ENCODE measurements at places on chromosomes 3 and 15.

DNA sequence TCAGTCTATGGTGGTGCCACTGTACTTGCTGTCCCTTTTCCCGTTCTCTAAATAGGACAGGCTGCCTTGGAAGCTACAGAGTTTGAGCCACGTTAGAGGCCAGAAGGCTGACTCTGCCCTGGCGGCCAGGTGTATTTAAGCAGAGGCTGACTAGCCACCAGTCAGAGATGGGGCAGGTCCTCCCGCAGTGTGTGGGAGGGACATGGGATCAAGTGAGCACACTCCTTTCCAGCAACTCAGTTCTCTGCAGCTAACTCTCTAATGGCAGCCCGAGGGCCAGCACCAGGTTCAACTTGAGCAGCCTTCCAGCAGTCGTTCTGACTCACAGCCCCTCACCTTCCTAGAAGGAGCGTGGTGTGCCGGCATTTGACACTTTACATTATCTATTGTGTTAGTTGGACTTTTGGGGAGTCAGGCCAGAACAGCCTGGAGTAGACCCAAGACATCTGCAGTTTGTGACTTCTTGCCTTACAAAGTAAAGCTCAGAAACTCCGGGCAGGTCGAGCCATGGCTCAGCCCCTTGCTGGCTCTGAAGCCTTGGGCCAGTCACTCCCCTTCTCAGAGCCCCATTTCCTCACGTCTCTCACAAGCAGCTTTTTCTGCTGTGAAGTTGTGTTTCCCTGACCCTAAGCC lies 46.7 kb upstream of the MYZAP start:
- DNase-seq: no peak

- no peak for DNase-seq
Observed at GRCh38 chr15:101050623-101051290, 131.6 kb downstream of the LRRK1 start.

DNA sequence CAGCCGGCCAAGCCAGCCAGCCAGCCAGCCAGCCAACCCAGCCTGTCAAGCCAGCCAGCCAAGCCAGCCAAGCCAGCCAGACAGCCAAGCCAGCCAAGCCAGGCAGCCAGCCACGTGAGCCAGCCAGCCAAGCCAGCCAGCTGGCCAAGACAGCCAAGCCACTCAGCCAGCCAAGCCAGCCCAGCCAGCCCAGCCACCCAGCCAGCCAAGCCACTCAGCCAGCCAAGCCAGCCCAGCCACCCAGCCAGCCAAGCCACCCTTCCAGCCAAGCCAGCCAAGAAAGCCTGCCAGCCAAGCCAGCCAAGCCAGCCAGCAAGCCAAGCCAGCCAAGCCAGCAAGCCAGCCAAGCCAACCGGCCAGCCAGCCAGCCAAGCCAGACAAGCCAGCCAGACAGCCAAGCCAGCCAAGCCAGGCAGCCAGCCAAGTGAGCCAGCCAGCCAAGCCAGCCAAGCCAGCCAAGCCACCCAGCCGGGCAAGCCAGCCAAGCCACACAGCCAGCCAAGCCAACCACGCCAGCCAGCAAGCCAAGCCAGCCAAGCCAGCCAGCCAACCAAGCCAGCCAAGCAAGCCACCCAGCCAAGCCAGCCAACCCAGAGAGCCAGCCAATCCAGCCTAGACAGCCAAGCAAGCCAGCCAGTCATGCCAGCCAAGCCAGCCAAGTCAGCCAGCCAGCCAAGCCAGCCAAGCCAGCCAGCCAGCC lies 199.5 kb downstream of the GOLGA6L6 start:
- DNase-seq: no peak

DNA sequence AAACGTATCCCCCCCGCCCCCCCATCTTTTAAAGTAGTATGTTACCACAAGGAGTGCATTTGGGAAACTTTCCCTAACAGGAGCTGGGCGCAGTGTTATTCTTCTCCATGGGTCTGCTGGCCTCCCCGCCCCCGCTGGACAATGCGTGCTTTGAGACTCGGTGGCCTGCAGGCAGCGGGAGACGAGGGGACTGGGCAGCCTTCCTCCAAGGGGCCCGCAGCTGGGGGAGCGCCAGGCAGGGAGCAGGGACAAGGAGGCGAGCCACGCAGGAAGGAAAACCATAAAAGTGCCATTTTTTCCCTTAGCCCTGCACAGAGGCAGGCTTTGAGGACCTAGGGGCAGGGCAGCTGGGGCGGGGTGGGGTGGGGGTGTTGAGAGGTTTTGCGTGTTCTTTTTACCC lies 14.1 kb downstream of the SOX2 start:
- DNase-seq: no peak

DNA sequence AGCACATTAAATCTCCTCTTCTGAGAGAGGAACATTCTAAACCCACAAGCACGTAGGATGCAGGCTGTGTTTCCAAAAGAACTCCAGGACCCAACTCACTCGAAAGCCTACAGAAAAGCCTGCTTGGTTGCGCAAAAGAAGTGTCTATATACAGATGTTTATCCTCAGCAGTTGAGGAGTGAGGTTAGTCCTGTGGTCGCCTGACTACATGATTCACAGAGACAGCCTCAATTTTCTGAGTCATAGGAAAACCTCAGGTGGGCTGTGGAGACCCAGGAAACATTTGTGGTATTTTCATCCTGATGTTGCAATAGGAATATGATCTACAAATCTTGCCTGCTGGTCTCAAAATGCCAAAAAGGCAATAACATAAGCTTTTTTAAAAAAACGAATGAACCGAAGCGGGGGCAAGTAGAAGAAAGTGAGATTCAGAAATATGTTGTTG lies 183.8 kb upstream of the THRB start:
- DNase-seq: peak; percentile 99

- DNase-seq: no peak
Observed at GRCh38 chr3:117486719-117487716, 777.4 kb downstream of the TUSC7 start.

DNA sequence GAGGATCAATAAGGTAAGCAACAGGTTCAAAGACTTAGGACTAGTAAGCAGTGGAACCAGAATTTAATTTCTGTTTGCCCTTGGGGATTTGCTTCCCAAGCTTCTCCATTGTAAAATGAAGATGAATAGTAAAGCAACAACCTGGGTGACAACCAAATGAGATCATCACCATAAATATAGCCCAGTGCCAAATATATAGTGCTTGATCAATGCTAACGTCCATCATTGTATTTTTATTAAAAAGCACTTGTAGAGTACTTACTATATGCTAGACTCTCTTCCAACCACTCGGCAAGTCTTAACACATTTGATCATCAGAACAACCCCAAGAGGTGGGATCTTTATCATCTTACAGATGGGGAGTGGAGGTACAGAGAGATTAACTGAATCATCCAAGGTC lies 51.5 kb upstream of the NMNAT3 start:
- DNase-seq: no peak

DNA sequence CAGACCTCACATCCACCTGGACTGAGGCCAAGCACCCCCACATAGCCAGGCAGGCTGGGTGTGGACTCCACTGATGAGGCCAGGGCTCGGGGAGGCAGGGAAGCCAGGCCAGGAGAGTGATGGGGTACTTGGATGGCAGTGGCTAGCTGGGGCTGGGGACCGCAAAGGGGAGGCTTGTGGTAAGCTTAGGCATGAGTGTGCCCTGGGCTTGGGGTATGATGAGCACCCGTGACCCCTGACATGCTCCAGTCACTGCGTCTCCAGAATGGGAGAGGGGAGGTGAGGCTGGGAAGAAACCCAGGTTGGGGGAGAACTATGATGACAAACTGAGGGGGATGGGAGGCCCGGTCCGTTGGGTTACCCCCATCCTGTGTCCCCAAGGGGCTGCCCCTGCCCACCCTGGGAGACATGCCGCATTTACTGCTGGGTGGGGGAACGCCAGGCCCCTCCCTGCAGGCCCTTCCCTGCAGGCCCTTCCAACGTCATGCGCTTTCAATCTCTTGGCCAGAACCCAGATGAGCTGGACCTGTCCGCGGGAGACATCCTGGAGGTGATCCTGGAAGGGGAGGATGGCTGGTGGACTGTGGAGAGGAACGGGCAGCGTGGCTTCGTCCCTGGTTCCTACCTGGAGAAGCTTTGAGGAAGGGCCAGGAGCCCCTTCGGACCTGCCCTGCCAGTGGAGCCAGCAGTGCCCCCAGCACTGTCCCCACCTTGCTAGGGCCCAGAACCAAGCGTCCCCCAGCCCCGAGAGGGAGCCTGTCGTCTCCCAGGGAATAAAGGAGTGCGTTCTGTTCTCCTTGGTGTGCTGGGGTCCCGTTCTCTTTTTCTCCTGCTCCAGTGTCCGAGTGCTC lies 34.1 kb downstream of the TSPAN3 start:
- DNase-seq: no peak

- DNase-seq: no peak
Observed at GRCh38 chr3:97901313-97902248, 70.7 kb downstream of the RIOX2 start.

GRCh38 chr3:109116031-109116430 lies 1.9 kb downstream of the MORC1 start:
- no peak for DNase-seq

DNA sequence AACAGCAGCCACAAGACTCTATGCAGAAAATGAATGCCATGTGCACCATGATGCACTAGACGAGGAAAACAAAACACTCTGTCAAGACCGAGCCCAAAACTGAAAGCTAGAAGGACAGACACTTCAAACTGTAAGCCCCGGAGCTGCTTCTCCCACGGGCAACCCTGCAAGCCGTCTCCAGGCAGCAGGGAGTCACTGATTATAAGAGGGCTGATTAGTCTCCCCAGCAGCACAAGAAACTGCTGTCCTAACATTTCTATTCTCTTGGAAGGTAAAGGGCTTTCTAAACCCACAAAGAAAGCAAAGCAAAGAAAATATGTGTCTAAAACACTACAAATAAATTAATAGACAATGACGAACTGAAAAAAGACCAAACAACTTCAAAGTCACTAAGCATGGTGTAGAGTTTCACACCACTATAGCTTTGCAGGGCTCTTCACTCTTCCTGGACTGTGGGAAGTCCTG lies 15.5 kb downstream of the TBC1D2B start:
- DNase-seq: peak; percentile 47

GRCh38 chr15:44207643-44208042 lies 12.6 kb upstream of the FRMD5 start:
- no peak for DNase-seq

DNA sequence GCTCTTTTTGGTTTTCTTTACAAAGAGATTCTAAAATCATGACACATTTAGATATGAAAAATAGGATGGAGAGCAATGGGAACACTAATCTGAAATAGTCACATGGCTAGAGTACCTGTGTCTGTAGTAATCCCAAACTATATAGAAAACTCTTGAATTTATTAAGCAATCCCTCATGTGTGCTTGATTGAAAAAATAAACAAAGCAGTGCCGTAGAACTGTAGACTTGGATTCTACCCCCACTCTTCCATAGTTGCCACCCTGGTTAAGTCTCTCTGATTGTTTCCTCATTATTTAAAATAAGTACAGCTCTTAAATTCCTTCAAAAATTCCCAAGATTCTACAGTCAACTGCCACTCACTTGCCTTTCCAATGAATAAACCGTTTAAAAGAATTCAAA lies 58.9 kb upstream of the ACTC1 start:
- no peak for DNase-seq

DNA sequence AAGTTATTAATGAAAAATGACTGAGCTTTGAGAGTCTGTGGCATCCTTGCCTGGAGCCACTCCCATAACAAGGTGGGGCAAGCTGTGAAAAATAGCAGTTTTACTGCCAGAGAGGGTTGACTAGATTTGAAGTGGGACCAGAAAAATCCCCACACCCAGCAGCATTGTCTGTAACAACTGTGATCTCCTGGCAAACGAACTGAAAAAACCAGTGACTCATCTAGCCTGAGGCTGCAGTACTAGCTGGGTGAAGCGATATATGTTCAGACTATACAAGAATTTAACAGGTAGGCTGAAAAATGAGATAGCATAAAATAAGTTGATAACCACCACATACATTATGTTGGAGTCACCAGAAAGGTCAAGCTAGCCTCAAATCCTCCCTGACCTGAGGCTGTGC lies 64.0 kb downstream of the DPH6 start:
- no peak for DNase-seq

- DNase-seq: no peak
Observed at GRCh38 chr15:94300612-94301011, 69.3 kb downstream of the MCTP2 start.

- no peak for DNase-seq
Observed at GRCh38 chr3:9695345-9695744, 8.3 kb upstream of the CPNE9 start.

GRCh38 chr15:33045066-33045810 lies 149.3 kb downstream of the FMN1 start:
- DNase-seq: no peak

- DNase-seq: no peak
Observed at GRCh38 chr3:61701011-61701410, 139.6 kb downstream of the PTPRG start.

DNA sequence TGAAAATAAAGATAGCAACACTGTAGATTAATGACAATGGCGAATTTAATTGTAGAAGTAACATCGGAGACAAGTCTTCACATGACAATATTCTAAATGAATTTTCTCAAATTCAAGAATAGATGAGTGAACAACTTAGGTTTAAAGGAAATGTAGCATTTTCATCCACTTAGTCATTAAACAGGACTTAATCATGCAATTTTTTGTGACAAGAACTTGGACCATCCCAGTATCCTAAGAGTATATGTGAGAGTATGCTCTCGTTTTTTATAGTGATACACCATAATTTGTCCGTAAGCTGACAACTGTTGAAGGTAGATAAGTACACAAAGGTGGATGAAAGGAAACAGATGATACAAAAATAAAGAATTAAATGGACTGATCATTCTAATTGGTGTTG lies 81.5 kb downstream of the DLG1 start:
- DNase-seq: no peak

DNA sequence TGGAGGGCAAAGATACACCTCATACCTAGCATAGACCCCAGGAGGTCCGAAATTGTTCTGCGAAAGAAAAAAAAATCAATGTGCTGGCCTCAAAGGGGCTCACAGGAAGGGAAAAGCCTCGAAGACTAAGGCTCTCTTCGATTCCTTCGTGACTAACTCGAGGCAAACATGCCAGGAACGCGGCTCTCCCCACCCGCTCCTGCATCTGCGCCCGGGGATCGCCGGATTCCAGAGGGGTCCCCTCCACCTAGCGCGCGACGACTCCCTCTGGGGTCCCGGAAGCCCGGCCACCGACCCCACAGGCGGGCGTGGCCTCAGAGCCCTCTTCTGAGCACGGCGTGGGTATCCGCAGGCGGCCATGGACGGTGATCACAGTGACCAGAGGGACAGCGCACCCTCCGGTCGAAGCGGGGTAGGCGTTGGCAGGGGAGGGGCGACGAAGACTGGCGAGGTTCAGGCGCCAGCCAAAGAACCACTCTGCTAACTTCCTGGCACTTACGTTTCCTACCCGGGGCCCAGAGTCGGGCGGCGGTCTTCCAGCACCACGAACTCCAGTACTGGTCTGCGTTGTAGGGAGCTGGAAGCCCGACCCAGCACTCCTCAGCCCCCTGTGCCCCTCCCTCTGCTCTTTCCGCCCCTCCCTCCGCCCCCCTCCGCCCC lies 515 bp upstream of the EIF3J start:
- peak; percentile 84 for DNase-seq

- DNase-seq: no peak
Observed at GRCh38 chr3:148833223-148833622, 5.6 kb downstream of the CPB1 start.

GRCh38 chr15:80375968-80376891 lies 28.0 kb upstream of the ARNT2 start:
- DNase-seq: no peak

- DNase-seq: peak; percentile 50
Observed at GRCh38 chr15:79376383-79376782, 55.8 kb upstream of the MINAR1 start.

- no peak for DNase-seq
Observed at GRCh38 chr3:161657786-161658185, 161.2 kb downstream of the OTOL1 start.

GRCh38 chr15:68816795-68817303 lies 3.8 kb downstream of the ANP32A start:
- DNase-seq: peak; percentile 45

GRCh38 chr3:13329746-13330145 lies 90.4 kb downstream of the NUP210 start:
- no peak for DNase-seq
